SJCRH30 (cell line): ENCODE measurements at places on chromosomes 5 and 9. TPM values are rescaled to one million over a fixed set of nuclear protein-coding genes. Genes with fewer than 3 reads are reported as not detected.

- DNase-seq: no peak
Observed at GRCh38 chr9:79185866-79186265, 385.9 kb upstream of the TLE4 start.

DNA sequence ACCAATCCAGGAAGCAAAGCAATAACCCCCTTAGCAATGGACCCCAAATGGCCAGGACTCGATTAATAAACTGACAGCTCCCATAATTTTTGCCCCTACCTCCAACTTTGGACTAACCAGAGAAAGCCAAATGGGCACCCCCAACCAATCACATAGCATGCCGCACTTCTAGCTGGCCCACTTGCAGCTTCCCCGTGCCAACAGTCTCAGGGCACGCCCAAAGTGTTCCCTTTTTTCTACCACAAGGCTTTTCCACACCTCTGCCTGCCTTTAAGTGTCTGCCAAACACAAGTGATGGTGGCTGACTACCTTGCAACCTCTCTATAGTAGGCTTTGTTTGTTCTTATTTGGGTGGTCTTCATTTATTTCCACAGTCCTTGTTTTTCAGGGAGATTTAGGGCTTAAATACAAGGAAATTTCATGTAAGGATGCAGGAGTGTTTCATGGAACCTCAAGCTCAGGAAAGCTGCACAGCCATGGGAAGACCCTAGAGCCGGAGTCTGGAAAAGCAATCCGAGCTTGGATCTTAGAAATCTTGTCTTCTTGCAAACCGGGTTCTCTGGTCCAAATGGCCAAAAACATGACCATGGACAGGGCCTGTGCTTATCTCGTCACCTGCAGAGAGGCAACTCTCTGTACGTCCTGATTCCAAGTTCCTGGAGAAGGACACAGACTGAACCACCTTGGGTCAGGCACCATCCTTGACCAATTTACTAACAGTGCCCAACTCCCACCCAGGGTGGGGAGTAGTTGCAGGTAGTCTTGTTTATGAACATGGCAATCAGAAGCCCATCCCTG lies 89.2 kb downstream of the THBS4 start:
- no peak for DNase-seq

DNA sequence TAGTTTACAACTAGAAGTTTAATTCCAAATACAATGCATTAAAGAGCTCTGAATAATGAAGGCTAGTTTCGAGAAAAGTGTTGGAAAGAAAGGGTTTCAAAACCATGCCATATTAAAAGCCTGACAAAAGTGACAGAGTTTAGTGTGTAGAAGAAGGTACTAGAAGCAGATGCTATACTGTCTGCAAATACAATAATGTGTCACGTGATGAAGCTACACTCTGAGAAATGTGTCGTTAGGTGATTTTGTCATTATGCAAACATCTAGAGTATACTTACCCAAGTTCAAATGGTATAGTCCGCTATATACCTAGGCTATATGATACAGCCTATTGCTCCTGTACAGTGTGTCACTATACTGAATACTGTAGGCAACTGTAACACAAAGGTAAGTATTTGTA lies 494.1 kb downstream of the TLE1 start:
- DNase-seq: no peak

GRCh38 chr5:140591747-140592372 lies 27.2 kb downstream of the SLC35A4 start:
- no peak for DNase-seq

DNA sequence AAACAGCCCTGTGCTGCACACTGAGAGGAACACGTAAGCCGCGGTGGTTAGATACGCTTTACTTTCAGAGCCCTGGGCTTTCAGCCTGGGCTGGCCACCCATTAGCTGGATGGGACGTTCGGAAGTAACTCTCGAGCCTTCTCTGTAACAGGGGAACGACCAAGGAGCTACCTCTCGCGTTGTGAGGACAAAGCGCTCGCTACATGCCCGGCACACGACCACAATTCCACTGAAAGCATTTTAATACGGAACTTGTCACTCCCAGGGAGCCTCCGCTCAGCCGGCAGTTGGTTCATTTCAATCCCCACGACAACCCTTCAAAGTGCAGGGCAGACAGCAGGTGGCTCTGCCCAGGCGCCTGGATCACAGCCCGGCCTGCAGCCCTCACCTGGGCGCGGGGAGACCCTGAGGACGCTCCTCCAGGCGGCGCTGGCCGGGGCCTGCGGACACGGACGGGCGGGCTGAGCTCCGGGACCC lies 368 bp downstream of the SURF1 start:
- peak; percentile 45 for DNase-seq

DNA sequence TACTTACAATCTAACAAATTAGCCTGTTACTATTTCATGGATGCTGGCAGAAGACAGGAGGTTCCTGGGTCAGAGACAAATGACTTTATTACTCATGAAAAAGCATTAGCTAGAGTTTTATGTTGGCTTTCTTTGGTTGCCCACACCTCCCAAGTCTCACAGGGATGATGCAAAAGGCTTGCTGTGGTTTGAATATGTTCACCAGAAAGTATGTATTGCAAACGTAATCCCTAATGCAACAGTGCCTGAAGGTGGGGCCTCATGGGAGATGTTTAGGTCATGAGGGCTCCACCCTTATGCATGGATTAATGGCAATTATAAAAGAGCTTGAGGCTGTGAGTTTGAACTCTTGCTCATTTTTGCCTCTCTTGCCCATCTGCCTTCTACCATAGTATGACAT lies 28.5 kb downstream of the DPYSL3 start:
- no peak for DNase-seq

DNA sequence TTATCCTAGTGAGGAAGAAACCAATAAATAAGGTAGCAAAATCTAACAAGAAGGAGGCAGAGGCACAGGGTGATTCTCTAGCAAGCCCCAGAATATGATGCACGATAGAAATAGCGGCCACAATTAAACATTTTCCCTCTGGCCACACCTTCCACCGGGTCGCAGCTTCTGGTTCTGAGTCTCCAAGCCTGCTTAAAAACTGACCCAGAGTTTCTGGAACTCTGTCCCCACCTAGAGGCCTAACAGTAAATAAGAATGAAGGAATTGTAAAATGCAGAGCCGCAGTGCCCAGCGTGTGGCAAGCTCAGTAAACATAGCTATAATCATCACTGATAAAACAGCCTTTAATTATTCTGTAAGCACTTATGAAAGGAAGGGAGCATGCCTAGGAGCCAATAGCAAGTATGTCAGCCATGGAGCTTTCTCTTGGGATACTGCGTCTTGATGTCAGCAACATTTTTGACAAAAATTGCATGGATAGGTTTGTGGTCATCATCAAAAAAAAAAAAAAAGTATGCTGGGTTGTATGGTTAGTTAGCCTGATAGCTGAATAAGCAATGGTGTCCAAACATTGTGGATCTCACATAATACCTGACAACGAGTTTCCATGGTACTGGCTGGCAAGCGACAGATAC lies 465.5 kb downstream of the DNAH5 start:
- no peak for DNase-seq

GRCh38 chr5:65612298-65612907 lies 11.7 kb downstream of the TRIM23 start:
- DNase-seq: no peak

DNA sequence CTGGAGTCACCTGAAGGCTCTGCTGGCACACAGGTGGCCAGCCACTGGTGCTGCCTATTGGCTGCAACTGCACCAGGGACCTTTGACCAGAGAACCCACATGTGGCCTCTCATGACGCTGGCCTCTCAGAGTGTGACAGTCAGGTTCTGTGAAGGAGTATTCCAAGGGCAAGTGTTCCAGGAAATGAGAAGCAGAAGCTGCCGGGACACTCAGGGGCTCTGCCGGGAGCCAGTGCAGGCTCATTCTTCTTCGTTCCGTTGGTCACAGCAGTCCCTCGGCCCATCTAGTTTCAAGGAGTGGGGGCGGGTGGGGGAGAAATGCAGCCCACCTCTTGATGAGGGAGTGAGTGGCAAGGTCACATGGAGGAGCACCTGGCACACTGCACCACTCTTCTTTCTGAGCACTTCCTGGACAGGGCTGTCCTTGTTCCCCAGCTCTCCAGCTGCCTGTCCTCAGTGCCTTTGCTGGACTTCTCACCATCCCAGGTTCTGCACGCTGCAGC lies 237.5 kb downstream of the GADD45G start:
- DNase-seq: no peak

DNA sequence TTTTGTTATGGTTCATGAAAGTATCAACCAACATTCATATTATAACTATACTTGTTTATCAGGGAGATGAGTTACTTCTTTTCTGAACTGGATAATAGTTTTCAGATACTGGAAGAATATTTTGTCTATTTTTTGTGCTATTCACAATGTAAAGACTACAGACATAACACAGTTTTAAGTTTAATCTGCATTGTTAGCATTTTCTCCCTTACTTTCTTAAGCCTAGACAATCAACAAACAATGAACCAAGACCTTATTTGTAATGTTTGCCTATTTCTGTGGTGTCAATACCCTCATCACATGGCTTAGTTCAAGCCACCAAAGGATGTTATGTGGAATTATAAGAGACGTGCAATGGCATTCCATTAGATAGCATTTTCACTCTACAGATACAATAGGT lies 119.5 kb downstream of the CAVIN4 start:
- DNase-seq: no peak

- peak; percentile 11 for DNase-seq
Observed at GRCh38 chr5:148145916-148146315, 22.4 kb upstream of the SPINK14 start.

DNA sequence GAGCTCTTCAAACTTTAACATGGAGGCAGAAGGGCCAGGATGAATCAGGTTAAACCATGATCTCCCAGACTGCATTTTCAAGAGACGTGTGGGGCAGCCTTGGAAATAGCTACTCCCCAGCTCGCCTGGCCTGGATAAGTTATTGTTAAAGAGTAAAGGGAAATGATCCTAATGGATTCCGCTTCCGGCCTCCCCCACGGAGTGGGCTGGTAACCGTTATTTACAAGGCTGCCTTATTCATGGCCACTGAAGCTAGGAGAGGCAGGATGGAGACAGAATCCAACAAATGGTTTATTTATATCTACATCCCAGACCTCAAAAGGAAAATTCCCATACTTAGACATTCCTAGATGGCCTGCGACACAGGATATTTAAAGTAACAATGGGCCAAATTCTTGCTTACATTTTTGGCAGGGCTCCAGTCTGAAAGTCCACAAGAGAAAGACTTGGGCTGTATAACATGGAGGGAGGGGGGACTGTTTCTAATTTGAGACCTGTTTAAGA lies 27.9 kb downstream of the SPRY4 start:
- DNase-seq: peak; percentile 71

GRCh38 chr9:113585555-113585954 lies 122.0 kb downstream of the RGS3 start:
- no peak for DNase-seq

DNA sequence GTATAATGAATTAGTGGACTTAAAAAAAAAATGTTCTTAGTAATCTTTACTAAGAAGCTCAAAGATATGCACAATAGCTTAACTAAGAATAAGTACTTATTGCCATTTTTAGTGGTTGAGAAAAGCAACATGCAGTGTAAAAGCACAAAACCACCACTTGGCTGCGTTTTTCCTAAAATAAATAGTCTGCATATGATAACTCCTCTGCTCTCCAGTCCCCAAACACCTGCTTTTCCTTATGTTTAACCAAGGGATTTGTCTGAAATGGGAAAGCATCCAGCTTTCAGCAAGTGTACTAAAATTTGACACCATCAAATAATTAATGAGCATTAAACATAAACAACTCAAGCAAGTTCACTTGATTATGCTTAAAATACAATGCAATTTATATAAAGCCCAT lies 41.4 kb downstream of the PSIP1 start:
- no peak for DNase-seq

DNA sequence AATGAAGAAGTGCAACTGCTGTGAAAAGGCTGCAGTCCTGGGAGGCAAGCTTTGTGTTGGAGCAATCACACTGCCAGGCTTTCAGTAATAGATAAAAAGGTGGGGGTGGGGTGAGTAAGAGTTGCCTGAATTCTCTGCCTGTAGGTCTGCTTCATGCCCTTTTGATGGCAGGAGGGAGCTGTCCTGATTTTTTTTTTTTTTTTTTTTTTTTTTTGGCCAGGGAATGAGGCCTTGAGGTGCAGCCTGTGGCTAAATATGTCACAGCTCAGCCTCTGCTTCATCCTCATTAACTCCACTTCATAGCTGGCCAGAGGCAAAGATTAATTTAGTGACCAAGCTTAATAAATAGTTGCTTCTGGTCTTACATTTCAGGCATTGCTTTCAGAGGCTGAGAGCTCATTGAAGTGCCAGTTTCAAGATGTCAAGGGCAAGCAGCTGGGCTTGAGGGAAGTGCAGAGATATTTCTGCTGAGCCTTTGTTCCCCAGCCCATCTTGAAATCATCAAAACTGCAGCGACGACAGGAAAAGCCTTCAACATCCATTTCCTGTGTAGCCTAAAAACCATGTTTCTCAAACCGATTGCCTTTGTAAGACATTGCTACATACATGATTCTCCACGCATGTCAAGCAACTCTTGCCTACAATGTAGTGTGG lies 134.7 kb downstream of the MACIR start:
- DNase-seq: no peak

Gene SLC46A2
- total RNA-seq: not detected in 2 replicates

Gene DDX31
- 28.4 and 29.5 TPM in 2 replicates for total RNA-seq

Gene TERT
- not detected in 2 replicates for total RNA-seq

Gene IL3
- not detected in 2 replicates for total RNA-seq

Gene PDE6A
- total RNA-seq: 0.28 and 0.47 TPM in 2 replicates

Gene RASGEF1C
- not detected in 2 replicates for total RNA-seq

Gene ANKRD34B
- total RNA-seq: 2.9 and 3.0 TPM in 2 replicates

Gene IGFBPL1
- 42.3 and 44.1 TPM in 2 replicates for total RNA-seq

Gene PRRT1B
- not detected in 2 replicates for total RNA-seq

Gene SMIM33
- total RNA-seq: not detected in 2 replicates

Gene PAM
- total RNA-seq: 136 and 144 TPM in 2 replicates
